ENCODE measurements at places on chromosomes 6 and 20.

- no peak for DNase-seq
Observed at GRCh38 chr6:30507849-30508827, 18.8 kb downstream of the HLA-E start.

DNA sequence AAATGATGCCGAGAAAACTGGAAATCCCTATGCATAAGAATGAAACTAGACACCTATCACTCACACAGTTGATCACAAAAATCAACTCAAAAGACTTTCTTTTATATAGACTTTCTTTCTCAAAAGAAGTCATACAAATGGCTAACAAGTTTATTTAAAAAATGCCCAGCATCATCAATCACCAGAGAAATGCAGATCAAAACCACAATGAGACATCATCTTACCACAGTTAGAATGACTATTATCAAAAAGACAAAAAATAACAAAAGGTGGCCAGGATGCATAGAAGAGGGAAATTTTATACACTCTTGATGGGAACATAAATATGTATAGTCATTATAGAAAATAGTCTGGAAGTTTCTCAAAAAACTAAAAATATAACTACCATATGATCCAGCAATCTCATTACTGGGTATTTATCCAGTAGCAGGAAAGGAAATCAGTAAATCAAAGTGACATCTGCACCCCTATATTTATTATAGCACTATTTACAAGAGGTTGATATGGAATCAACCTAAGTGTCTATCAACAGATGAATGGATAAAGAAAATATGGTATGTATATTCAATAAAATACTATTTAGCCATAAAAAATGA is 3.4 kb upstream of the RNF217 start:
- no peak for DNase-seq

GRCh38 chr6:99689916-99690685 is 83.5 kb downstream of the PRDM13 start:
- DNase-seq = no peak

DNA sequence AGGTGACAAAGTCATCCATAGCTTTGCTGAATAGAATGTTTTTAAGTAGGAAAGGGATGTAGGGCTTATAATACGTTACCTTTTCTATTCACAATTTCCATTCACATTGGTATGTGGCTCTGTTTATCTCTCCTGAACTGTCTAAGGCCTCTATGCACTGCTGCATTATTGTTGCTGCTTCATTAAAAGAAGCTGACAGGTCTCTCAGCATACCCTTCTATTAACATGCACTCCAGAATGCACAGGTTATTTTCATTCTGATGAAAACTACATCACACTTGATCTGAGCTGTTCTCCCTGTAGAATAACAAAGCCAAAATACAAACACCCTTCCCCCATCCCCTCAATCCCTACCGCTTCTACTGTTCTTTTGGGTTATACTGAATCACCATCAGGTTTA is 399.3 kb downstream of the TBC1D32 start:
- DNase-seq = no peak

- DNase-seq = no peak
Observed at GRCh38 chr6:169106176-169106575, 147.5 kb downstream of the THBS2 start.

DNA sequence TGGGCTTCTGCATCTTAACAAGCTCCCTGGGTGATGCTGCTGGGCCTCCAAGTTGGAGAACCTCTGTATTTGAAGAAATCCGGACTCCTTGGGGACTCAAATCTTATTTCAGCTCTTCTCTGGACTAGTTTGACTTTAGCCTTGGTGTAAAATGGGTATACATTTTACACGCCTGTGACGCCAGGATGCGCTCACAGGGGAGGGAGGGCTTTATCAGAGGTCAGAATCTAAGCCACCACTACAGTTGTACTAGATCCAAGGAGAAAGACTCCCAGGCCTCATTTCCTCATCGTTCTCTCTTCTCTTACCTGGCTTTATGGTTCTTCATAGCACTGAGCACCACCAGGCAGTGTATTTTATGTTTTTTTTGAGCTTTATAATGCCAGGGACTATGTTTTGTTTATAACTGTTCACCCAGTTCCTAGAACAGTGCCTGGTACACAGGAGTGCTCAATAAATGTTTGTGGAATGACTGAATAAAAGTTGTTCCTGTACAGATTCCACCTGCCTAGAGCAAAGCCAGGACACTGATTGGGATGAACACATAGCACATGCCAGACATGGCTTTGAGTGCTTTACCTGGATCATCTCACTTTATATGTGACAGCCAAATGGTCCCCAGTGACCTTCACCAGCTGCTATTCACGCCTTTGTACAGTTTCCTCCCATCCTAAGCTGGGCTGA is 5.1 kb upstream of the RBCK1 start:
- no peak for DNase-seq

GRCh38 chr20:34433391-34433790 is 70.3 kb downstream of the ITCH start:
- no peak for DNase-seq

DNA sequence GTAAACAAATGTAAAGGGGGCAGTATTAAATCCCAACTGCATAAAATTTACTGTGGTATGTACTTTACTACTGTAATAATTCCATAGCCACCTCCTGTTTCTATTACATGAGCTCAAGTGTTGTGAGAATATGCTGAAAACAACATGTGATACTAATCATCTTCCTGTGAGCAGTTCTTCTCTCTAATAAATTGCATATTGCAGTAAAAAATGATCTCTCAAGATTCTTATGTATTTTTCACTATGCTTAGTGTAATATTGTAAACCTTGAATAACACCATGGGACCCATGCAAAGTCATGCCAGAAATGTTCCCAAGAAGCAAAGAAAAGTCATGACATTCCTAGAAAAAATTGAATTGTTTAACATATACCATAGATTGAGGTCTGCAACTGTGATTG is 133.0 kb upstream of the ATXN1 start:
- DNase-seq = no peak

DNA sequence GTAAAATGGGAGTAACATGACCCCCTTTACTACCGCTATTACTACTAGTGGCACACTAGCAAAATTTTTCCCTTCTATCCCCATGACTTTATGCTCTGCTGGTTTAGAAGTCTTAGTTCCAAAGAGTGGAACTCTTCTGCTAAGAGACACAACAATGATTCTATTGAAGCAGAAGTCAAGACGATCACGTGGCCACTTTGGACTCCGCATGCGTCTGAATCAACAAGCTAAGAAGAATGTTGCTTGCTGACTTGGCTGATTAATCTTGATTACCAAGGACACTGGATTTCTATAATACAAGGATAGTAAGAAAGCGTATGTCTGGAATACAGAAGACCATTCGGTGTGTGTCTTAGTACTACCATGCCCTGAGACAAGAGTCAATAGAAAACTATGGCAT is 244.7 kb upstream of the BTBD3 start:
- no peak for DNase-seq

DNA sequence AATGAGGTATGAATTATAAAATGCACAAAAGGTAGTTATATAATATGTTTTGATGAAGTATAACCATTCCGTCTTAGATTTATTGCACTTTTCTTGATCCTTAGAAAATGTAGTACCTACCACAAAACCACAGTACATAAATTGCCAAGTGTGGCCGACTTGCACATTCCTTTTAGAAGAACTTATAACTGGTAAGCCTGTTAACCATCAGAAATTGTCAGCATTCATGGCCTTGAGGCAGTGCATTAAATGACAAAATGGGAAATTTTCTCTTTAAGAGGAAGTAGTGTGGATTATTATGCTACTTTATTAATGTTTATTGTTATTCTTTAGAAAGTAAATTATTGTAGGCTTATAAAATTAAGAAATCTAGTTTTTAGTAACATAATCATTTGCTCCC is 29.6 kb downstream of the TAB2 start:
- no peak for DNase-seq

GRCh38 chr6:2078888-2079287 is 166.5 kb downstream of the GMDS start:
- DNase-seq = no peak

DNA sequence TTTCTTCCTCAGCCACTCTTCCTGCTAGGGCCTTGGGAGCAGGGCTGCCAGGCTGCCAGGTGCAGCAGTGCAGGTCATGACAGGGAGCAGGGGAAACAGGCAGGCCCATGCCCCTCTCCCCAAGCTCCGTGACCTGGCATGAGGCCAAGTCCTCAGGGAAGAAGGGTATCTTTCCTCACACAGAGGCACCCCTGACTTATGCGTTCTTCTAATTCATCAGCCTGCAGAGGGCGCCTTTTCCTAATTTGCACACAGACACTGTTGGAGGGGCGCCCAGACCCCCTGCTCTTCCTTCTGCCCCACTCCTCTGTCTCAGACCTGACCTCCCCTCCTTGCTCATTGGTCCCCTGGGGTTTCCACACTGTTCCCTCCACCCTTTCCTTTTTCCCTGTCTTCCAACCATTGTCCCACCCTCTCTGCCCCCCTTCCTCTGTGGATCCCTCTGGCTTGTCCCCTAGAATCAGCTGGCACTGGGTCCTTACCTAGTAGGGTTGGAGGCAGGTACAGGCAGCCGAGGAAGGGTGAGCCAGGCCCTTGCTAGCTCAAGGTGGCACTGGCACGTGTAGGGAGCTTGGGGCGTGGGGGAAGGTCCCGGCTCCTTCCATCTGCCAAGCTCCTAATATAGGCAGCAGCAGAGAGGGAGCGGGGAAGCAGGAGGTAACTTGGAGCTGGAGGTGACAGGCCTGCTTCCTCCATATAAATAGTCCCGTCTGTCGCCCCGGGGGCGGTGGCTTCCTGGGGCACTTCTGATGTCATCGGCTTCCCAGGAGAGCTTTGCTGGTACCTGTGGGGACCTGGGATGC is 154.9 kb upstream of the MLN start:
- DNase-seq = no peak

GRCh38 chr6:165984729-165985275 is 182.8 kb downstream of the TBXT start:
- DNase-seq = no peak

DNA sequence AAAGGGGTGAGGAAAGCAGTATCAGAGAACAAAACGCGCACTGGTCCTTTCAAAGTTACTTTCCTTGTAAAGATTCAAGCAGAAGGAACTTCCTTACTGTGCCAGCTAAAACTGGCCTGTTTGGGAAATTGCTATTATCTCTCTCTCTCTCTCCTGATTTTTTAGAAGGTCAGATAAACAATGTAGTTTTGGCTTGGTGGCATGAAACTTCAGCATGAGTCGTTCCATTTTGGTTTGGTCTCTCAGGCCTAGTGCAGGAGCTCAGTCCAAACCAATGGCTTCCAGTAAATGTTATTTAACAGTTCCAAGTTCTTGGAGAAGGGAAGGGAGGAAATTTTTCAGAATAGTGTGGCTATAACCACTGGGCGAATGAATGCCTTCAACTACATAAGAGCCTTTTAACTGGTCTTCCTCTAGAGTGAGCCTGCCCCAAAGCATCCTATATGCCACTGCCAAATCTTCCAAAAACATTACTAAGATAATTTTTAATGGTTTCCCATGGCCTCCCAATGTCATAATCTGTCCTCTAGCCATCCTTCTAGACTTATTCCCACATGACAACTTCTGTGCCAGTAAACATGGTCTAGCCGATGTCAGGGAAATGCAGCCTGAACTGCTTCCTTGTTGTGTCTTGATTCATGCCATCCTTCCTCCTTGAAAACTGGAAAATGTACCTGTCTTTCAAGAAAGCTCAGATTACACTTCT is 9.1 kb upstream of the SNX9 start:
- DNase-seq = no peak

- peak; percentile 58 for DNase-seq
Observed at GRCh38 chr6:38713812-38714211, 1.3 kb upstream of the DNAH8 start.

- no peak for DNase-seq
Observed at GRCh38 chr6:124434421-124434820, 527.8 kb upstream of the RNF217 start.

GRCh38 chr20:22070610-22071058 is 365.2 kb downstream of the PAX1 start:
- no peak for DNase-seq

- DNase-seq = no peak
Observed at GRCh38 chr20:23702021-23702420, 13.2 kb upstream of the CST4 start.

GRCh38 chr20:57991211-57991881 is 237.1 kb downstream of the ANKRD60 start:
- DNase-seq = no peak

GRCh38 chr20:46255440-46256104 is 52.7 kb downstream of the CDH22 start:
- DNase-seq = no peak

DNA sequence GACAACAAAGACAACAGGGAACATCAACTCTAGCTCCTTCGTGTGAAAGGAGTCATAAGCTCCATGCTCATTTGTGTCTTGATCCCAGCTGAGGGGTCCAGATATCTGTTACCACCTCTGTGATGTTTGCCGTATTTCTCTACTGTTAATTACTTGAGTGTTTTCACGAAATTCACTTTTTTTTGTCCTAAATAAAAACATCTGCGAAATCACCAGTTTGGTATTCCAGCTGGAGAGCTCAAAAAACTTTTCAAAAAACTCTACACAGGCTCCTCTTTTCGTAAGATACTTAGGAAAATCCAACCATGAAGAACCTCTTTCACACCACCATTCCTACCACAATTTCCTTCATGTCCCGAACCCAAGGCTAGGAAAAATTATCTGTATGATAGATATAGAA is 25.3 kb downstream of the TRAF3IP2 start:
- DNase-seq = no peak

- DNase-seq = no peak
Observed at GRCh38 chr6:155708100-155708499, 252.5 kb upstream of the NOX3 start.

- DNase-seq = no peak
Observed at GRCh38 chr6:22668717-22669116, 99.4 kb downstream of the HDGFL1 start.

- no peak for DNase-seq
Observed at GRCh38 chr6:13927203-13927602, 2.5 kb downstream of the RNF182 start.

- DNase-seq = no peak
Observed at GRCh38 chr6:37565267-37566110, 65.8 kb upstream of the CCDC167 start.

All from activated naive CD4-positive, alpha-beta T cell treated with anti-CD3 and anti-CD28 coated beads, Interleukin-2, amount 50 U/mL, for 72 hours (primary cell).